ENCODE measurements at places on chromosomes 4 and X.
A peak's percentile ranks its signal among the peaks of the same experiment; 100 is the strongest.

DNA sequence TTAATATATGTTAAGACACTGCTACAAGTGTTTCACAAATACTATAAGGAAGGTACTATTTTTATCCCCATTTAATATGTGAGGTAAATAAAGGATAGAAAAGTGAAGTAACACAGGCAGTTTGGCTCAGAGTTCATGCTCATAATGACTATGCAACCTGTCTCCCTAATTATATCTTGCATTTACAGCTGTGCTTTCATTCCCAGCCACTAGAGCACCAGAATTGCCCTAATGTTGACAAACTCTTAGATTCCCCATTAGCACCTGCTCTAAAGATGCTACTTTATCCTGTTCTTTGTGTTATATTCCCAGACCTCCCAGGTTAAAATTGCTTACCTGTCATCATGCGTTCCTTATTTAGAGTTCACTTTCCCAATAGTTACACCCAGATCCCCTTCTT, 833.6 kb downstream of the CCSER1 start:
- DNase-seq, result no peak

DNA sequence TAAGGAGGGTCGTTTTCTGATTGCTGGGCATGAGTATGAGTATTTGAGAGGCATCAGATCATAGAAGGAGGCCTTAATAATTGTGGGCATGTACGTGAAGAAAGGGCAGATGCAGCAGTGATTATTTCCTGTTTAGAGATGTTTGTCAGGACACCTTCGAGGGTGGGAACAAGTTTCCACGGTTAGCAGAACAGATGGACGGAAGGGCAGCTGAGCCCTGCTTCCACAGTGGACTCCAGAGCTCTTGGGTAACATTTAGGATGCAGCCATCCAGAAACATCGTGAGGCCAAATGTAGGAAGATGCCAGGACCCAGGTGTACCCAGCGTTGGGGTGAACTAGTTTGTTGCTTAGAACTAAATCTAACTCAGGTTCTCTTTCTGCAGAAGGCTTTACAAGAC, 231.3 kb upstream of the FAT1 start:
- DNase-seq, result no peak

- peak; percentile 81 for DNase-seq
Observed at GRCh38 chrX:11435568-11435967, 142.4 kb downstream of the AMELX start.

DNA sequence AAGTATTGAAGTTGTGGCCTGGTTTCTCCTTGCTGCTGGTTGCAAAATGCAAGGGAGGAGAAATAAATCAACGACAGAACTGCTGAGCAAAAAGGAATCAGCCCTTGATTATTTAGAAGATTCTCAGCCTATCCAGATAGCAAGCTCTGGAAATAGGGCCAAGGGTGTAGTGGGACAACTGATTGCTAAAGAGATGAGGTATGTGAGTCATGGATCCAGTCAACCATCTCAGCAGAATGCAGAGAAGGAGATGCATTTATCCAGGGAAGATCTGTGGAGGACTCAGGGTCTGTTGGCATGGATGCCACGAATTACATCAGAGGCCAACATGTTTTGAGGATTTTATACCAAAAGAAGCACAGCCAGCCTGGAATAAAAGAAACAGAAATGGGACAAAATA, 36.7 kb downstream of the FOXR2 start:
- no peak for DNase-seq
